Placental pericyte (primary cell): ENCODE measurements at places on chromosomes 16 and 17. TPM values are rescaled to one million over a fixed set of nuclear protein-coding genes. Genes with fewer than 3 reads are reported as not detected.

TRIM72 gene
- total RNA-seq = not detected in 2 replicates

TAC4 gene
- total RNA-seq = not detected in 2 replicates

CSH1 gene
- total RNA-seq = not detected in 2 replicates

KCNH4 gene
- not detected in 2 replicates for total RNA-seq

SCGB1C2 gene
- total RNA-seq = not detected in 2 replicates

ZFPM1 gene
- total RNA-seq = 2.3 and 4.4 TPM in 2 replicates
